RWPE2 (cell line): ENCODE measurements at places on chromosomes 12 and 14.
A peak's percentile ranks its signal among the peaks of the same experiment; 100 is the strongest.

- no peaks in the 10 kb centered on the region for H3K27me3 ChIP-seq
- peaks cover 5% of the 10 kb centered on the region for H3K4me1 ChIP-seq
- H3K36me3 ChIP-seq: no peaks in the 10 kb centered on the region
- no peak overlapping the region for H3K4me3 ChIP-seq
These were observed 120.5 kb downstream of the PHETA1 start for GRCh38 chr12:111248236-111249017.

DNA sequence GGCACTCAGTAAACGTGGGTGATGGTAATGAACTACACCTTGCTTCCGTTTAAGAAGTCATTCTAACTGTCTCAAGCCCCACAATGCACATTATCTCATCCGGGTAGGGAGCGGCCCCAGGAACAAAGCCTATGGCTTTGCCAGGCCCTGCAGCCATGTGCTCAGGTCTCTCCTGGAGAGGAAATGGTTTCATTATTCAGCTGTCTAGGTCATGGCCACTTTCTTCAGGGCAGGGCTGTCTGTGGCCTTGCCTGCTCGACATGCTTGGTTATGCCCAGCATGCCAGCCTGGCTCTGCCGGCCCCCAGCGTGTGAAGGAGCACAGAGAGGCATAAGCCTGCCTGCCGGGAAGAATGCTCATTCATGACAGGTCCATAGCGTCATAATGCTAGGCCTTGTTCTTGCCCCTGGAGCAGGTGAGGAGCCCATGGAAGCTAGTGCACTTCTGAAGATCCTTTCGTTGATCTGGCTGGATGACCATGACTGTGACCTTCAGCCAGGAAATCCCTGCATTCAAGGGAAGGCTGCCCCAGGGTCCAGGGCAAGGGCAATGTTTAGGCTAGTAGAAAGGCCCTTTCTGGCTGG, 26.3 kb upstream of the FOS start:
- H3K4me1 ChIP-seq: peaks cover 58% of the 10 kb centered on the region
- peak; percentile 69 for DNase-seq
- no peaks in the 10 kb centered on the region for H3K27me3 ChIP-seq
- peak overlapping the region; percentile 96 for H3K27ac ChIP-seq
- no peaks in the 10 kb centered on the region for H3K36me3 ChIP-seq

- H3K27ac ChIP-seq: peak overlapping the region; percentile 80
- no peaks in the 10 kb centered on the region for H3K36me3 ChIP-seq
- no peak for DNase-seq
- no peaks in the 10 kb centered on the region for H3K27me3 ChIP-seq
- peaks cover 18% of the 10 kb centered on the region for H3K4me1 ChIP-seq
These were observed 6.8 kb downstream of the ART4 start for GRCh38 chr12:14836336-14837210.

DNA sequence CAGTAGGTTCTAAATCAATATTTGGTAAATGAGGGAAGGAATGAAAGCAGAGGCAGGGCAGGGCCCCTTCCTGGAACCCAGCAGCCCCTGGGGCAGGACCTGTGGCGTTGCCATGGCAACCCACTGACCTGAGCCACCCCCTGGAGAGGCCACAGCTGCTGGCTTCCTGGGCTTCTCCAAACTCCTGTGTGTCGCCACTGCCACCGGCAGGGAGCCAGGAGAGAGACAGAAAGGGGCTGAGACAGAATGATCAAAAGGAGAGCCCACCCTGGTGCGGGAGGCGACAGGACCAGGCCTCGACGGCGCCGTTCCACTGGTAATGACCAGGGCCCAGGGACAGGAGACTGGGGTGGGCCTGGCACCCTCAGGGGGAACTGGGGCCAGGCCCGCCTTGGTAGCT, 18.2 kb downstream of the RFX4 start:
- H3K4me1 ChIP-seq: peaks cover 6% of the 10 kb centered on the region
- no peaks in the 10 kb centered on the region for H3K36me3 ChIP-seq
- no peaks in the 10 kb centered on the region for H3K27me3 ChIP-seq
- no peak for DNase-seq
- H3K4me3 ChIP-seq: no peak overlapping the region

DNA sequence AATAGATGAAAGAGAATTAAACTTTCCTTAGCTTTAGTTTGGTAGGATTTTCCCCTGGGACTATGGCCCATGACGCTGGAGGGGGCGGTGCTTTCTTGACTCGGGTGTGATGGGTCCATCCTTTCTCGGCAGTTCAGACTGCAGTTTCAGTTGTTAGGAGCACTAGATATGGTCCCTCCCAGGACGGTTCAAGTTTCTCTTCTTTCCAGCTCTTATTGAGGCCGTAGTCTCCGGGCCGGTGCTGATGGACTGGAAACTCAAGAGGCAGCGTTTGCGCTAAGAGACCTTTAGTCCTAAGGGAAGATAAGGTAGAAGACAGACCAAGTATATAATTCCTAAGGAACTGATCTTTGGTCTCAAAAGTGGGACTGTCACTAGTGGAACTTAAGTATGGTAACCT, 111.2 kb downstream of the RIN3 start:
- no peak overlapping the region for H3K4me3 ChIP-seq
- H3K27ac ChIP-seq: peak overlapping the region; percentile 59
- H3K36me3 ChIP-seq: no peaks in the 10 kb centered on the region
- DNase-seq: no peak
- no peaks in the 10 kb centered on the region for H3K27me3 ChIP-seq

DNA sequence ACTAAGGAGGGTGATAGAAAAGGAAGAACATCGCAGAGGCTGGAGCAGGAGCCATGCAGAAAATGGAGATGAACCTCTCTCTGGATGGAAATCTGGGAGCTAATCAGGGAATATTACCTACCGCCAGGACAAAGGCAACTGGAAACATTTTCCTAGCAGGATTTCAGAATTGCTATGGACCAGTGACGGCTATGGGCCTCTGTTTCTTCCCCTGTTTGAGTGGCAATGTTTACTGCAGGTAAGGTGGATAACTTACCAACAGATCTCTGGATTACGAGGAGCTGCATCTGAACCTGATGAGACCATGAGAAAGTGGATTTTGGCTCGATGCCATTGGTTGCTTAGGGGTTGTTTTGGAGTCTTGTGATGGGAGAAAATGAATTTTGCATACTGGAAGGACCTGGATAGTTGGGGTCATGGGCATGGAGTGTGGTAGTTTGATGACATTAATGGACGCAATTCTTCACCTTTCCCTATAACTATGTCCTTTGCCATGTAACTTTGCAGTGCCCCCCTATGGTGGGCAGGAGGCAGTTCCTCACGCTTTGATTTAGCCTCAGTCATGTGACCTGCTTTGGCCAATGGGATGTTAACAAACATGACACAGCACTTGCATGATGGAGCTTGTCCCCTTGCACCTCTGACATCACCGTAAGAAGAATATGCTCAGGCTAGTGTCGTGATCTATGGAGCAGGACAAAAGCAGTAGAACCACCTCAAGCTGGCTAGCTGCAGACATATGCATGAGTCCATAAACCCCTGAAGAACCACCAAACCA, 51.1 kb downstream of the CALM1 start:
- peaks cover 19% of the 10 kb centered on the region for H3K4me1 ChIP-seq
- no peak for DNase-seq
- H3K4me3 ChIP-seq: no peak overlapping the region
- no peak overlapping the region for H3K27ac ChIP-seq

DNA sequence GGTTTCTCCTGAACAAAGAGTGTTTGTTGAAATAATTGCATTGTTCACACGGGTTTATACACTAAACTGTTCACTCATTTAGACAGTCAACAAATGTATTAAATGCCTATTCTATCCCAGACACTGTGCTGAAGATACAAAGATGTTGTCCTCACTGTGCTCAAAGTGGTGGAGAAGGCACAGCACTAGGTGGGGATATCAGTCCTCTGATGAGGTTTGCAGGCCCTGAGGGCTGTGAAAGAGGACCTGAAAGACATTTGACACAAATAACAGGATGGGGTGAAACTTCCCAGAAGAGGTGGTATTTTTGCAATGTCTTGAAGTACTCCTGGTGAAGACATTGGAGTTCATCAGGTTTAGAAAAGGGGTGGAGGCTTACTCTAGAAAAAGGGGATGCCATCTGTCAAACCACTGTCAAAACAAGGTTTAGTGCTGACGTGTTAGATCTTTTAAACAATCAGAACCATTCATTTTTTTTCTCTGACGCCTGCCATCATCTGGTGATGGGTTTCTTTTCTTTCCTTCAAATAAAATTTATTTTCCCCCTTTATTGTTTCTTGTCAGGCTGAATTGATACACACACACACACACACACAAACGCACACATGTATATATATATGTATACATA, 69.5 kb downstream of the ACSS3 start:
- no peaks in the 10 kb centered on the region for H3K36me3 ChIP-seq
- DNase-seq: no peak
- no peaks in the 10 kb centered on the region for H3K27me3 ChIP-seq
- H3K4me3 ChIP-seq: no peak overlapping the region
- no peak overlapping the region for H3K27ac ChIP-seq
